ENCODE measurements at places on chromosomes 4 and X. TPM values are rescaled to one million over a fixed set of nuclear protein-coding genes. Genes with fewer than 3 reads are reported as not detected.

RHOXF1 gene
- not detected for total RNA-seq

ETDB gene
- total RNA-seq, result not detected

PNMA5 gene
- under 0.01 TPM for total RNA-seq

PPAT gene
- 9.4 TPM for total RNA-seq

CXCL6 gene
- not detected for total RNA-seq

Data from skeletal muscle tissue (tissue), 5 donors.